Bronchial epithelial cell (primary cell): ENCODE measurements at places on chromosomes 13 and 19. TPM values are rescaled to one million over a fixed set of nuclear protein-coding genes. Genes with fewer than 3 reads are reported as not detected.

DNA sequence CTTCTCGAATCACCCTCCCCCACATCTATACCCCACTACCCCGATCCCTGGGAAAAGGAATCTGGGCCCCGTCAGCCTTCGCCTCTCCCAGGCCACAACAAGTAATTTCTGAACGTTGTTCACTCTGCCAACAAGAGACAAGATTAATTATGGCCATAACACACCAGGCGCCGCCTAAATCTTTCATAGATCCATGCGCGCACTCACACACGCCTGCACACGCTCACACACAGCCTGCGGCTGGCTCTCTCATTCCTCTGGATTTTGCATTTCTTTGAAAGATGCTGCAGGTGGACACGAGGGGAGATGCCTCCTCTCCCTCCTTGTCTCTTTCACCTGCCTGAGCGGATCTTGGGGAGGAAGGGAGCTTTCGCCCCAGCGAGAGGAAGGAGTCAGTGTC is 17.1 kb downstream of the ZNRF4 start:
- peak; percentile 33 for DNase-seq

DNA sequence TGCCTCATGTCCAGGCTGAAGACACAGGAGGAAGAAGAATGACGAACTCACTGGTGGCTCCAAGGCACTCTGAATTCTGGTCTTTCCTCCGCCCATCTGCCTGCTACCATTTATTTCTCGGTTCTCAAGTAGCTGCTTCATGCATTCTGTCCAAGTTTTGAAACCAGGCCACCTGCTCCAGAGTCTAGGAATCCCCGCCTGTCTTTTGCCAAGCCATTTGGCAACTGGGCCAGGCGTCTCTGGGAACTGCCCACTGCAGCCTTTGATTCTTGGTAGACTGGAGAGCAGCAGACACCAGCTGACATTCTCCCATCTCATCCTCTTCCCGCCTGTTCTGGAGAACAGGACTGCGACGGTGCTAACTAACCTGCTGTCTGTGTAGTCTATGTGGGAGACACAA is 10.8 kb downstream of the SLC35E1 start:
- DNase-seq = no peak

- DNase-seq = no peak
These were observed 1253.2 kb upstream of the PRR20A start for GRCh38 chr13:55887561-55887960.

GRCh38 chr13:107351305-107351704 is 783.4 kb upstream of the ARGLU1 start:
- no peak for DNase-seq

GRCh38 chr13:108615241-108615640 is 14.2 kb upstream of the MYO16 start:
- no peak for DNase-seq

GRCh38 chr19:572140-572742 is at the start of gene BSG:
TSS of gene BSG (plus strand) at chr19:572596. CDS start at chr19:572635, 39 bp downstream.
- DNase-seq = peak; percentile 90

Gene PPP1R15A
- total RNA-seq = 118 and 168 TPM in 2 replicates

Gene TJP3
- 2.1 and 5.0 TPM in 2 replicates for total RNA-seq

Gene SLITRK5
- total RNA-seq = under 0.01 TPM in 2 replicates

Gene EID2B
- total RNA-seq = 0.79 and 1.7 TPM in 2 replicates

Gene AZU1
- total RNA-seq = not detected in 2 replicates

Gene MTIF3
- 30.5 and 48.9 TPM in 2 replicates for total RNA-seq
